ENCODE measurements at places on chromosomes 4 and X.

GRCh38 chr4:100421361-100421978, 96.4 kb downstream of the EMCN start:
- DNase-seq, result peak; percentile 47

- no peak for DNase-seq
These were observed at the start of gene TASL for GRCh38 chrX:30577362-30577991. TASL (minus strand) TSS chrX:30577766; CDS start chrX:30560355, 17,411 bp downstream.

DNA sequence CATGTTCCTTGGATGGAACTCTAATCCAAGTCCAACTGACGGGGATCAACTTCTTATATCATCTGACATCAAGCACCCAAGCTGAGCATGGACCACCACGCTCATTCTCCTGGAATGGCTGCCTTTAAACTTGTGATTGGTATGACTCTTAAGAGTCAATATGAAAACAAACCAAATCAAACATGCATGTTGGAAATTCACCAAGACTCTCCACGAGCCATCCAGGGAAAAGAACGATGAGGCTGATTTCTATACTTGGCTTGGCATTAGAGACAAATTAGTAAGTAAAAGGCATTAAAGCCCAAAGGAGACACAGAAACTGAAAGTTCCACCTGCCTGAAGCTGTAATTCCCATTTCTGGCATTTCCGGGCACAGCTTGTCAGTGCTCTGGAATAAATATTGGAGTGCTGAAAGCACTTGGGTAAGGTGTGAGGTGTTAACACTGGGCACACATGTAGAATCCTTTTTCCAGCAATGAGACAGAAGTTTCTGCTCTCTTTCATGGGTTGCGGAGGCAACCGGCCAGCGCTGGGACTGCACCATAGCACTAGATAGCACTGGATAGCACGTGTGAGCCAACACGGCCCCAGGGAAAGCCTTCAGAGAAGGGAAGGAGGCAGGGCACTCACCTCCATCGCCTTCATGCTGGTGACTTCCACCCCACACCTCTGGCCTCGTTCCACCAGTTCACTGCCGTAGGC, 42.1 kb upstream of the CENPU start:
- no peak for DNase-seq

GRCh38 chr4:148089624-148090023, 352.6 kb downstream of the NR3C2 start:
- no peak for DNase-seq

DNA sequence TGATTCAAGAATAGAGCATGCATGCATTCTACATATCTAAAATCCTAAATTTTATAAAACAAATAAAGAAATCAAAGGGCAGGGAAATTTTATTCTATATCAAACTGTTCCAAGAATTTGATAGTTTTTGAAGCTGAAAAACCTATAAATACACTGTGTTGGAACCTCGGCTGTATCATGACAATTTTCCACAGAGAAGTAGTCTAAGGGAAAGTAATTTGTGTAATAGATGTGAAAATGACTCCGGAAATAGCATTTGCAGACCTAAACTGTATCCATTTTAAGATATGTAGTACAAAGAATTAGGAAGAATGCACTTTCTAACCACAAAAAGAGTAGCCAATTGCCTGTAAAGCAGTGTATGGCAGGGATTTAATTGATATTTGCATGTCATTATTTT, 112.5 kb upstream of the WDR17 start:
- DNase-seq, result no peak

- DNase-seq, result no peak
These were observed 1.3 kb upstream of the CXorf65 start for GRCh38 chrX:71107762-71108360.

DNA sequence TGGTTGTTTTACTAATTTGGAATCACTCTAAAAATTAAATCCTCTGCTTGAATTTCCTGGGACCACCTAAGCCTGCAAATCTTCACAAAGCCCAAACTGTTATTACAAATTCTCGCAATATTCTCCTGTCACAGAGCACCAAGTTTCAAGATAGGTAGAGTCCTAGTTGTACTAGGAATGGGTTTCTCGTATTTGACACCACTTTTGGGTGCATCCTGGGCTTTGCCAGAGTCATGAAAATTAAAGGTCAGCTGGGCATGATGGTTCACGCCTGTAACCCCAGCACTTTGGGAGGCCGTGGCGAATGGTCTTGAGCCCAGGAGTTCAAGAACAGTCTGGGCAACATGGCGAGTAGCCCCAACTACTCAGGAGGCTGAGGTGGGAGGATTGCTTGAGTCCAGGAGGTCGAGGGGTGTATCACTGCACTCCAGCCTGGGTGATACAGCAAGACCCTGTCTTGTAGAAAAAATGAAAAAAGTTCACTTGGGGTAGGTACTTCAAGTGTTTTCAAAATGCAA, 30.6 kb upstream of the MANBA start:
- DNase-seq, result no peak
